ENCODE measurements at places on chromosomes 1 and 21.
A peak's percentile ranks its signal among the peaks of the same experiment; 100 is the strongest.

DNA sequence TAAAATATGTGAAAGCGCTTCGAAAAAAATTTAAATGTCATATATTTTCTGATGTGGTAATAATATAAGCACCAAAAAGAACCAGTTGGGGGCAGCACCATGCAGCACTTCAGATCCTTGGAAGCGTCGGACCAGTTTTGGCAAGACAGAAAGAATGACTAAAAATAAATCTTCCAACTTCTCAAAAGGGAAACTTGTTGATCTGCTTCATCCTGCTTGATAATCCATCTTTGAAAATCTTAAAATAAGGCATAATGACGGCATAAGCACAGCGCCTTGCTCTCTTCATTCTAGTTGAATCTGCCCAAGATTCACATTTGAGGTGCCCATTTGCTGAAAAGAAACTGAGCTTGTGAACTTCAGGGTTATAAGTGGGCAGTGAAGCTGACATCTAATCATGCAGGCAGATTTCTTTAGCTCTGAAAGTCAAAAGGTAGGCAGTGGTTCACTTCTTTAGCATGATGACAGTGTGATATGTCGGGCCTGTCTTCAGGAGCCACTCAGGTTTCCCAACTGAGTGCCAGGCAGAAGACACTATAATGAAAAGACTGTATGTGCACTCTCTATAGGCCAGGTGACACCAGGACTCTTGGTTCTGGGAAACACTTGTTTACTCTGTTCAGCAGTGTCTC, 19.8 kb upstream of the MUTYH start:
- DNase-seq: peak; percentile 39

- no peak for DNase-seq
Observed at GRCh38 chr1:1971017-1971416, 32.6 kb downstream of the CFAP74 start.

GRCh38 chr1:184187097-184187496, 135.6 kb downstream of the TSEN15 start:
- no peak for DNase-seq

DNA sequence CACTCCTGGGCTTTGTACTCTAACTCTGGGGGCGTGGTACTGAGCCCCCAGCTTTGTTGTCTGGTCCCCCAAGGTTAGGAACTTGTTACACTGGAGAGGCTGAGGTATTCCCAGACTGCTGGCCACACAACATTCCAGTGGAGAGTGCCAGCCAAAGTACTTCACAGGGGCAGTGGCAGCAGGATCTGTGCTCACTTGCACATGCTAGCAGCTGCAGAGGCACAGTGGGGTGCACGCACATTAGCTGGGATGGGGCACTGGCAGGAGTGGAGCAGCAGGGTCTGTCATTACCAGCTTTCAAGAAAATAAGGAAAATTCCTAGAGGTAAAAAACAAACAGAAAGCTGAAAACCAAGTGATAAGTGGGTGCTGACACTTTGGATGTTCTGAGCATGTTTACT, 31.0 kb downstream of the ZNF691 start:
- DNase-seq: no peak

GRCh38 chr1:228940926-228941325, 205.6 kb downstream of the RHOU start:
- DNase-seq: no peak

DNA sequence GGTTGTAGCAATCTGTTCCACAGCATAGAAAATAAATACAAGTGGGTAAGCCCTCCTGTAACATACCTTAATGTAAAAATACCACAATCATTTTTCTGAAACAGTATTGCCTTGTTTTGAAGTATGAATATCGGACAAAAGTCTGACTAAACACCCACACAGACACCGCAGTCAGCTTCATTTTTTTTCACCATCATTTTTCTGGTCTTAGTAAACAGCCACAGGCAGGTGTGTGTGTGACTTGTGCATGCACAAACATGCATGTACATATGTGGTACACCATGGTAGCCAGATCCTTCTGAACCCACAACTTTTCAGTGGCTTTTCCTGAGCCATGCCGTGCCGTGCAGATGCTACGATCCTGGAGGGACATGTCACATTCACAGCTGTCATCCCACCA, 261.7 kb downstream of the PCP4 start:
- no peak for DNase-seq

- DNase-seq: no peak
Observed at GRCh38 chr1:15168479-15168878, 14.9 kb downstream of the TMEM51 start.

- no peak for DNase-seq
Observed at GRCh38 chr1:25731626-25732370, 68.2 kb upstream of the SELENON start.

DNA sequence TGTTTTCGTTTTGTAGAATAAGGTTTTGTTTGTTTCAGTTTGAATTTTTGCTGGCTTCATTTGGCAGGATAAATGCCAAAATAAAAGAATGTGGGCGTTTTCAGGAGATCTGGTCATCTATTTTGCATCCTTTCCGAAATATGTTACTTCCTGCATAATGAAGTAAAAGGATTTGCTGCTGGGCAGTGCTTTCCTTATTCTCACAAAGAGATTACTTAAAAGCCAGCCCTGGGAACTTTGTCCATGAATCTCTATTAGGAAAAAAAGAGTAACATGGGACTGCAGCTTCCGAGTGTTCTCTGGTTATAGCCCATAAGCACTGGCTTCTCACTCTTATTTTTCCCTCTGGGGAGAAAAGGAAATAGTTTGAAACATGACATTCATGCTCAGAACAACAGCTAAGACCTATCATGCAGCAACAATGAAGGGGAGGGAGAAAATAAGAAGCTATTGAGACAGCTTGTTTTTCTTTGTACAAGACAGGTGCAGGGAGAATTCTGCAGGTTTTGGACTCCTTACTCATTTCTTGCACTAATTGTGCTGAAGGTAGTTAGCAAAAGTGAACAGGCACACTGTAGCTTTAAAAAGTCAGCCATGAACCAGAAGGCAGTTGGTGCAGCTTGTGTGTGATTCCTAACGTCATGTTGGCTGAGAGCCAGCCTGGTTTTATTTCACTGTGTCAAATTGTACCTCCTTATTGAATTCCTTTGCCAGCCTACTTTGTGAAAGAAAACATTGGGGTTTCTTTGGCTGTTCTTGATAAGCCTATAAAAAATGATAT, at the start of gene SAMD13:
Gene SAMD13 (plus strand): TSS at position 705 of the 781 bp plus-strand sequence. CDS start 1,527 bp downstream, outside the sequence.
- peak; percentile 9 for DNase-seq

- DNase-seq: peak; percentile 20
Observed at GRCh38 chr1:24191860-24192259, 4.8 kb upstream of the IFNLR1 start.

DNA sequence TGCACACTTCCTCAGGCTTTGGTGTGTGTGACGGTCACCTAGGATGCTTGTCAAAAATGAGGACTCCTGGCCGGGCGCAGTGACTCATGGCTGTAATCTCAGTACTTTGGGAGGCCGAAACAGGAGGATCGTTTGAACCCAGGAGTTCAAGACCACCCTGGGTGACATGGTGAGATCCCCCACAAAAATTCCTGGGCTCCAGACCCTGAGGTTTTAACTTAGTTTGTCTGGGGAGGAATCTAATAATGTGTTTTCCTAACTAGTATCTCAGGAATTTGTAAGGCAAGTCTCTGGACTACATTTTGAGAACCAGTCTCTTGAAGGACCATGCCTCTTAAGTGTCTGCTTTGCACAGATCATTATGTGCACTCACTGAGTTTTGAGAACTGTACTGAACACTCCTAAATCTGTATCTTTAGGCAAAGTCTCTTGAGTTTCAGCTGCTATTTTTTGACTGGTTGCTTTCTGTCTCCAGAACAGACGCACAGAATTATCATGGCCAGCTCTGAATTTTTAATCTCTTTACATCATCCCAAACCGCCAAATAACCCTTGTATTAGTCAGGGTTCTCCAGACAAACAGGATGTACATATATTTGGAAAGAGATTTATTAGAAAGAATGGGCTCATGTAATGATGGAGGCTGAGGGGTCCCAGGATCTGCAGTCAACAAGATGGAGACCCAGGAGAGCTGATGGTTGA, 45.5 kb upstream of the VANGL1 start:
- DNase-seq: no peak

DNA sequence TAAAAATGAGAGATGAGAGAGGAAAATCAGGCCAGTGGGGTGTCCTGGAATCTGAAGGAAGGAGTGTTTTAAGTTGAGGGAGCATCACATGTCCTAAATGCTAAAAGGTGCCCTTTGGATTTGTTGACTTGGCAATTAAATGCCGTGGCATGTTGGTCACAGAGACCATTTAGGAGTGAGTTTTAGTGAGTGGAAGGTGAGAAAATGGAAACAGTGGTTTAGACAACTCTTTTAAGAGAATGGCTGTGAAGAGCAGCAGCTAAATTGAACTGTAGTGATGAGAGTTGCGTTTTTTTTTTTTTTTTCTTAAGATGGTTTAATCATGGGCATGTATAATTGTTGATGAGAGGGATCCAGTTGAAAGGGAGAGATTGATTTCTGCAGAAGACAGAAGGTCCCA, 95.0 kb downstream of the S1PR1 start:
- DNase-seq: no peak

- DNase-seq: no peak
Observed at GRCh38 chr1:119655154-119655553, 7.1 kb upstream of the ZNF697 start.

- DNase-seq: no peak
Observed at GRCh38 chr1:153180556-153180955, 22.7 kb upstream of the LELP1 start.

GRCh38 chr1:11072216-11072917, 12.5 kb upstream of the SRM start:
- no peak for DNase-seq

GRCh38 chr21:21096956-21097355, 98.7 kb downstream of the NCAM2 start:
- DNase-seq: no peak

DNA sequence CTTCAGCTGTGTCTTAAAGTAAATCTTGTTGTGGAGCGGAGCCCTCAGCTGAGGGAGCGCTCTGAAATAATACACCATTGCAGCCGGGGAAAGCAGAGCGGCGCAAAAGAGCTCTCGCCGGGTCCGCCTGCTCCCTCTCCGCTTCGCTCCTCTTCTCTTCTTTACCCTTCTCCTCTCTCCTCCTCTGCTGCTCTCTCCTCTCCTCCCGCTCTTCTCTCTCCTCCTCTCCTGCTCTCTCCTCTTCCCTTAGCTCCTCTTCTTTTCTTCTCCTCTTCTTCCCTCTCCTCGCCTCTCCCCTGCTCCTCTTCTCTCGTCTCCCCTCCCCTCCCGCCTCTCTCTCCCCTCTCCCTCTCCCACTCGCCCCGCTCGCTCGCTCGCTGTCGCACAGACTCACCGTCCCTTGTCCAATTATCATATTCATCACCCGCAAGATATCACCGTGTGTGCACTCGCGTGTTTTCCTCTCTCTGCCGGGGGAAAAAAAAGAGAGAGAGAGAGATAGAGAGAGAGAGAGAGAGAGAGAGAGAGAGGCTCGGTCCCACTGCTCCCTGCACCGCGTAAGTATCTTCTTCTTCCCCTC, at the start of gene PROX1:
Gene PROX1 (plus strand): TSS at position 47 of the 580 bp plus-strand sequence. CDS start 8,563 bp downstream, outside the sequence.
- peak; percentile 27 for DNase-seq

- no peak for DNase-seq
Observed at GRCh38 chr1:151918819-151919610, 9.7 kb upstream of the THEM4 start.

GRCh38 chr1:209875515-209875914, 47.7 kb downstream of the UTP25 start:
- no peak for DNase-seq

DNA sequence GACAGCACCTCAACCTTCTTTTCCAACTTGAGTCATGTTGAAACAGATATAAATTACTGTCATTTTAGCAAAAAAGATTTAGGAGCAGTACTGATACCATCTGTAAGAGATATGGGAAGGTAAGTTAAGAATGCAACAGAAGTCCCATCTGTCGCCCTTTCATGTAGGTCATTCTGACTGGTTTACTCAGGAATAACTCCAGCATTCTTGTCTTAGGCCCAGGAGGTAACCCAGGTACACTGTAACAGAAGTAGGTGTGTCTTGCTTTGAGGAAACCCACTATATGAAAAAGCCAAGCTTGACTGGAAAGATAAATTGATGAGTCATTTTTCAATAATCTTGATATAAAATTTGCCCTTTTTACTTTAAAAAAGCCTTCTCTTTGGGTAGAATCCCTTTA, 35.4 kb downstream of the PGM1 start:
- DNase-seq: no peak

DNA sequence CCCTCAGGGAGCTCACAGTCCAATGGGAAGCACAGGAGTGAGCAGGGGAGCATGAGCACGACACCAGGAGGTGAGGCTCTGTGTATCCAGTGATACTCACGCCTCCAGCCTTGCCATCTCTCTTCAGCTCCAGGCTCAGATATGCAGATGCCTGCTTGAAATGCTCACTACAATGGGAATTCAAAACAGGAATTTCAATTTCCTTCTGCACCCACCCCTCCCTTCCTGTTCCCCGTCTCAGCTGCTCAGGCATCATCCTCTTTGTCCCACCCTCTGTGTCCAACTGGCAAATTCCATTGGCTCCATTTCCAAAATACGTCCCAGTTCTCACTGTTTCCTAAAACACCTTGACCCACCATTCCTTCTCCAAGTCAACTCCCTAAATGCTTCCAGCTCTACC, 58.9 kb downstream of the FBXO2 start:
- no peak for DNase-seq

- no peak for DNase-seq
Observed at GRCh38 chr1:116001739-116002487, 25.6 kb downstream of the SLC22A15 start.

DNA sequence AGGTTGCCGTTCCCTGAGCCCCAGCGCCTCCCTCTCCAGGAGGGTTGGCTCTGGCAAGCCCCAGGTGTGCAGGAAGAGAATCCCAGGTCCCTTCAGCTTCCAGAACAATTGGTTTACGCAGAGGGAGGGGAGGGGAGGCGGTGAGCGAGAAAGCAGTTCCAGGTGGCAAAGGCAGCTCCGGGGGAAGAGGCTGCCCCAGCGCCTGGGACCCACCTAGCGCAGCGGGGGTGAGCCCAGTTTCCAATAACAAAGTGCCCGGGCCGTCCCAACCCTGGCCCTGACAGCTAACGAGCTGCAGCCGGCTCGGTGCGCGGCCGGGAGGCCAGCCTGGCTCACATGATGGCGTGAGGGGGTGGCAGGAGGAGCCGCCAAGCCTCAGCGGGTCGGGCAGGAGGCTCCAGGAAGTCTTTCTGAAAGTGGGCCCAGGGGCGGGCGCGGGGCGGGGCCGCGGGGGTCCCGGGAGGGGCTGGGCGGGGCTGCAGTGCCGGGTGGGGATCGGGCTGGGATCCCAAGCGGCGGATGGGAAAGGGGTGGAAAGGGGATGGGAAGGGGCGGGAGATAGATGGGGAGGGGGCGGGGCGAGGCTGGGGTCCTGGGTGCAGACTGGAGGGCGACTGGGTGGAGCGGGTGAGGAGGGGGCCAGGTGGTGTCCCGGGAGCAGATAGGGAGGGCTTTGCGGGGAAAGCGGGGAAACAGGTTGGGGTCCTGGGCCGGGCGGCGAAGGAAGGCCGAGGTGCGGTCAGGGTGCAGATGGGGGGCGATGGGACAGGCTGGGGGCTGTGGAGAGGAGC, 22.8 kb downstream of the DHRS3 start:
- no peak for DNase-seq

All from activated CD4-positive, alpha-beta T cell treated with anti-CD3 and anti-CD28 coated beads for 4 hours (primary cell).